Naive thymus-derived CD4-positive, alpha-beta T cell (primary cell): ENCODE measurements at places on chromosomes 1 and 21. TPM values are rescaled to one million over a fixed set of nuclear protein-coding genes. Genes with fewer than 3 reads are reported as not detected.

Gene CCDC30
- total RNA-seq = 4.2 TPM

Gene OR2AK2
- 0.22 TPM in 1 of 2 replicates, not detected in the other for total RNA-seq

Gene ZBTB8A
- total RNA-seq = not detected

Gene ABL2
- total RNA-seq = 19.2 TPM

Gene EDARADD
- 0.66 TPM for total RNA-seq

Gene KRTAP12-2
- total RNA-seq = not detected

Gene NFYC
- 73.6 TPM for total RNA-seq

Gene SMAP2
- total RNA-seq = 210 TPM

Gene CRP
- total RNA-seq = not detected

Gene BMP8A
- not detected for total RNA-seq

Gene PTCH2
- 1.3 TPM for total RNA-seq

Gene C4BPA
- not detected in 2 replicates for total RNA-seq

Gene CFHR4
- total RNA-seq = not detected

Gene UQCRHL
- total RNA-seq = 1.9 TPM

Gene FCGR3B
- total RNA-seq = not detected

Gene TDRD5
- total RNA-seq = not detected

Gene ANGPTL3
- total RNA-seq = not detected

Gene CCDC24
- 2.1 TPM for total RNA-seq

Gene SLC26A9
- total RNA-seq = not detected

Gene RCSD1
- total RNA-seq = 140 TPM

Gene LCE1B
- not detected for total RNA-seq

Gene CACNA1S
- not detected for total RNA-seq

Gene OR2T33
- not detected for total RNA-seq

Gene ZCCHC17
- 20.1 and 23.8 TPM in 2 replicates for total RNA-seq

Gene LCE3D
- not detected for total RNA-seq

Gene ADORA3
- total RNA-seq = 0.66 TPM

Gene SPRR2F
- not detected for total RNA-seq

Gene SLC19A1
- total RNA-seq = 10.5 TPM

Gene HAO2
- not detected for total RNA-seq

Gene SHISAL2A
- 12.0 and 12.3 TPM in 2 replicates for total RNA-seq

Gene RAP1GAP
- 0.16 TPM for total RNA-seq

Gene PM20D1
- 0.61 and 0.92 TPM in 2 replicates for total RNA-seq

Gene MROH9
- not detected in 2 replicates for total RNA-seq

Gene C1orf52
- total RNA-seq = 25.7 and 27.9 TPM in 2 replicates

Gene TRIM17
- total RNA-seq = 0.92 TPM

Gene ACTL8
- not detected for total RNA-seq

Gene CD2
- 186 TPM for total RNA-seq

Gene C1orf94
- total RNA-seq = not detected in 2 replicates

Gene FCRLA
- 0.35 TPM for total RNA-seq

Gene TMEM52
- not detected for total RNA-seq

Gene CHI3L2
- 8.5 TPM for total RNA-seq

Gene CALML6
- total RNA-seq = 2.5 TPM

Gene MYBPH
- not detected for total RNA-seq

Gene RGS8
- total RNA-seq = not detected

Gene NR5A2
- 0.10 TPM in 2 replicates for total RNA-seq

Gene OR2L13
- total RNA-seq = 0.24 TPM

Gene CTTNBP2NL
- 1.8 and 2.2 TPM in 2 replicates for total RNA-seq

Gene KIF21B
- total RNA-seq = 76.6 TPM

Gene LRRIQ3
- 1.3 TPM for total RNA-seq
